Stromal cell of bone marrow (primary cell): ENCODE measurements at places on chromosomes 5 and 9.

DNA sequence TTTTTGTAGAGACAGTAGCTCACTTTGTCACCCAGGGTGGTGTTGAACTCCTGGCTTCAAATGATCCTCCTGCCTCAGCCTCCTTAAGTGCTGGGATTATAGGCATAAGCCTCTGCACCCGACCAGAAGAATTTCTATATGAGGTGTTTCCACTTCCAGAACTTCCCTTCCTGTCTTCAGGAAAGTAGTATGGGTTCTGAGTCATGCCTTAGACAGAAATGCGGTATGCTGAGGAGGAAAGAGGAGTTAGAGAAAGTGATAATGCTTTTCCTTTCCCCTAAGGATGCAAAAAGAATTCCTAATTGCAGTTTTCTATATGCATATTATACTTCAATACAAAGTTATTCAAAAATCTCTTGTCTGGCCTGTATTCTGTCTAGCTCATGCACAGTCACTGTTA, 16.4 kb upstream of the ADAMTSL1 start:
- DNase-seq: no peak

DNA sequence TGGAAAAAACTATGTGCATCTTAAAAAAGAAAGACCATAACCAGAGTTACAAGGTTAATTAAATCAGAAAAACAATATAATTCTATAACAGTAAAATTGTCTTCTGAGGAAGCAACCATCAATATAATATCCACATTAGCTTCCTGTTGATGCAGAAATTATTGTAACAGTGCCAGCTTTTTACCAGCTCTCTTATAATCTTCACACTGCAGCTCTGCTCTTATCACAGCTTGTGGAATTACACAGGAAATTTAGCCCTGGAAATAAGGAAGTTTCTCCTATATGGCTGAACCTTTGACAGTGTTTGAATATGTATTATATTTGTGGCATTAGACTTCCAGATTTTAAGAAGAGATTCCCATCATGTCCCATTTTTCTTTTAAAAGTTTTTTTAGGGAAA, 49.1 kb upstream of the TEK start:
- no peak for DNase-seq

- DNase-seq: no peak
Measured at GRCh38 chr9:136492978-136493522, 10.2 kb upstream of the SEC16A start.

DNA sequence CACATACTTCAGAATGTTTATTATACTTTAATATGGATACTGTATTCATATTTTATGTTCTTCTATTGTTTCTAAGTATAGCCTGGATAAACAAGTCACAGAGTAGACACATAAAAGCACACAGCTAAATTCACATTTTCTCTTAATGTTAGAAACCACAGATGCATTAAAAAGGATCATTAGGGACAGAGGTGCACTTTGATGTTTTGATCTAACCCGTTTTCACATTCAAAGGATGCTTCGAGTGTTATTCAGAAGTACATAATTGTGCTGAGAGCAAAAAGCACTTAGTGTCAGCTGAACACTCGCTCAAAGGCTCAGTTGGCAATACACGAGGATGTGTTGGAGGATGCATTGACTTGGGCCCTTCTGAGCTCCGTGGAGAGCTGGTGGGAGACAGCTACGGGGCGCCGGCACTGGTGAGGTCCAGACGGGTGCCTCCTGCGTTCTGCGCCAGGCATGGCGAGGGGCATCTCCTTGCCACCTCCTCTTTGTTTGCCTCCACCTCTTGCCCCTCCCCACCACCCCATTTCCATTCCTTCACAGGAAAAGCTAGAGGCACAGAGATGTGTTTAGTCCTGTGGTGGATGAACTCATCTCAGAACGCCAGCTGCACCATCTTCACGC, 35.5 kb downstream of the MED10 start:
- DNase-seq: no peak

GRCh38 chr9:18708429-18708828, 234.5 kb downstream of the ADAMTSL1 start:
- DNase-seq: no peak

DNA sequence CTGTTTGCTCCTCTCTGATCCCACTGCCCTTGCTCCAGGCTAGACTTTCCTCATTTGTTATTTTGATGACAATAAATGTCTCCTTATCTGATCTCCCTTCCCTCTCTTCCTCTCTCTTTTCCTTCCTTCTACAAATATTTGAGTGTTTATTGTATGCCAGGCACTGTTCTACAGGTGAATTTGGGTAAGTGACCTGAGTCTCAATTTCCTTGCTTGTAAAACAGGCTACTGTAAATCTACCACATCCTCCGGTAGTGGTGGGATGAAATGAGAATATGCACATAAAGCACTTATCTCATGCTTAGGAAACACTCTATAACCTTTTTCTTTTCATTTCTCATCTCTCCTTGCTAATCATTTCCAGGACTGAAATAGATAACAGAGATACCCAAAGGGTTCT, 86.4 kb downstream of the HMHB1 start:
- DNase-seq: no peak

GRCh38 chr5:66849803-66850202, 253.6 kb downstream of the MAST4 start:
- DNase-seq: no peak

- DNase-seq: no peak
Measured at GRCh38 chr5:175718401-175719108, 60.7 kb downstream of the HRH2 start.

- DNase-seq: no peak
Measured at GRCh38 chr9:135392511-135392910, 87.1 kb upstream of the PPP1R26 start.

GRCh38 chr5:154429341-154429740, 16.5 kb upstream of the SAP30L start:
- no peak for DNase-seq

DNA sequence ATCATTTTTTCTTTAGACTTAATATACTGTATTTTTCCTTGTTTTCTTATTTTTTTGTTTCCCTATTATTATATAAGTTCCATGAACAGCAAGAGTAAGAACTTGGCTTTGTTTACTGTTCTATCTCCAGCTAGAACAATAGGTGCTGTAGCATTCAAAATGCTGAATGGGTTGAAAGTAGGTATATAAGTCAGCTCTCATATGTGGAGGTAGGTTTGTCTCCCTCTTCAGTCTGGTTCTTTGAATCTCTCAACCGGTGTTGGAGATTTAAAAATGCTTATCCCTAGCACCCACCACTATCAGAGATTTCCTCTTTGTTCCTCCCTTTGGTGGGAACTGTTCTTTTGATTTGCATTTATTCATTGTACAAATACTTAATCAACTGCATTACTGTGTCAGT, 87.5 kb upstream of the FSD1L start:
- no peak for DNase-seq

DNA sequence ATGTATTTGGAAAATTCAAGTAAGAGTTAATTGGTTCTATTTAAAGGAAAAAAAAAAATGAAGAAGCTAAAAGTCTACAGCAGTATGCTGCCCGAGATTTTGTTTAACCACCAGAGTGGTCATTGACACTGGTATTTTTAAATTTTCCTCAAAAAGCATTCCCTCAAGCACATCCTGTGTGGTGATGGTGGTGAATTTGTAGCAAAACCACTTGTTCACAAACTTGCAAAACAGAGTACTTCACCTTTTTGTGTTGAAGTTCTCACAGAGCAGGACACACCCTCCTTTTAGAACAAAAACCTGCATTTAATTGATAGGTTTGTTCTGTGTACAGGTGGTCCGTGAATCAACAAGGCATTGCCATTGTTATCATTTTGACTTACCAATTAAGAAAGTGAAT, 374.2 kb downstream of the EFNA5 start:
- DNase-seq: no peak

DNA sequence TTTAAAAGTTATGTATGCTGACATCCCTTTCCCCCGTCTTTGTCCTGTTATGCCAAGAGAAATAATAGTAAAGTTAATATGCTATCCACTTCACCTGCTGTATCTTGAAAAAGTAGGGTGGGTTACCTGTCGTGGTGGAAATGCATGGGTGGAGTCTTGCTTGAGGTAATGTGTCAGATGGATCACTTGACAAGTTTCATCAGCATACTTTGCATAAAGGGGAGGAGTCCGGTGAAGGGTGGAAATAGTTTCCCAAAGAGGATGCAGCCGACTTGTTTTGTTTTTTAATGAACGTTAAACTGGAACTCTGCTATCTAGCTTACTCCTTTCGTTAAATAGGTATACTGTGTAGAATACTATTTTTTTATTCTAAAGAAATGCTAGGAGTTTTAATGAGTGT, 9.0 kb upstream of the DMRT3 start:
- DNase-seq: no peak
